Putamen (tissue), 1 donor: ENCODE measurements at places on chromosomes 16 and 17.
A peak's percentile ranks its signal among the peaks of the same experiment; 100 is the strongest.

GRCh38 chr17:37318931-37319594, 56.7 kb upstream of the C17orf78 start:
- no peak for DNase-seq

- no peak for DNase-seq
Observed at GRCh38 chr16:89135166-89135565, 36.4 kb upstream of the CDH15 start.

DNA sequence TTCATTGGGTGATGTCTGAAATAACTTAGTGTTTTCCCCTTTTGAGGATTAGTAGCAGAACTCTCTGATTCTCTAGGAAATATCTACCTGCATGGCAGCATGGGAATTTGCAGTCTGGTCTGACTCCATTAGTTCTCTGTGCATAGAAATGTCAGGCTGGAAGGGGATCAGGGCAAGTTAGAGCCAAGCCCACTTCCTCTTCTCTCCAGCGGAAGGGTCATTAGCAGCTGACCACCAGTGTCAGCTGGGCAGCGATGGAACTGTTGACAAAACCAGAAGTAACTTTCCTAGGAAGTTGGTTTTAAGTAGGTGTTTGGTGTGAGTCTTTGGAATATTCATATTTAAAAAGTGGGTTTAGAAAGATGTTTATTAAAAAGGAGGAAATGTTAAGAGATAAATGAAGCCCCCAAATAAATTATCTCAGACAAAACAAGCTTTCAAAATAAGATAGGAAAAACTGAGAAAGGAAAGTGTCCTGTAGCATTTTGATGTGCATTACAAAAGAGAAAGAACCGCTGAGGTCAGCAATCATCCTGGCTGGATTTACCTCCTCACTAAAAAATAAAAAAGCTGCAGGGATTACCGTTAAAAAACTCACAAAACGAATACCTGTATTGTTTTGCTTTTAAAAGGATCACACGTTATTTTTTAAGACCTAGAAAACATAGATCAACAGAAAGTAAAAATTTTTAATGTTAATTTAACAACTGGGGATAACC, 32.4 kb upstream of the MMD start:
- no peak for DNase-seq

DNA sequence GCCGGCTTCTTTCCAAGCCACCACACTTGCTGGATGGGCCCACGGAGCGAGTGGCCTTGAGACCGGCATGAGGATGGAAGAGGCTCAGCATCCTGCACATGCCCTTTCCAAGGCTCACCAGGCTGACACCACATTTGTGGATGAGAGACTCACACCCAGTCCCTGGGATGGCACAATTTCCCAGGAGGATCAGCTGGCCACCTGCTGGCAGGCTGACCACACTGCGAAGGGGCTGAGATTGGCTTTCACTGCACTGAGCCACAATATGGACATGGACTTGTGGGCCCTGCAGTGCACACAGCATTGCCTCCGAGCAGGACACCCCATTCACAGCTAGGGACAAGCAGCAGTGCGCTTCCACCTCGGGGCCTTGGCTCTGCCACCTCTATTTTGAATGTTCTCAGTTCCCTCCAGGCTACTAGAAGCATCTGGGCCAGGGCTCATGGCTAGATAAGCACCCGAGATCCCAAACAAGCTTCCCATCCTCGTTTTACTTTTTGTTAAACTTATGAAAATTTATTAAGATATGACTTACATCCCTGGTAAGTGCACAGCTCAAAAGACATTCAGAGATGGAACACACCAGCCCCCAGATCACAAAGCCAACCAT, 25.3 kb upstream of the KSR1 start:
- DNase-seq, result no peak

GRCh38 chr17:7775051-7775450, 57.5 kb downstream of the DNAH2 start:
- DNase-seq, result no peak

GRCh38 chr17:72121164-72122009, 567 bp downstream of the SOX9 start:
- DNase-seq, result peak; percentile 34

DNA sequence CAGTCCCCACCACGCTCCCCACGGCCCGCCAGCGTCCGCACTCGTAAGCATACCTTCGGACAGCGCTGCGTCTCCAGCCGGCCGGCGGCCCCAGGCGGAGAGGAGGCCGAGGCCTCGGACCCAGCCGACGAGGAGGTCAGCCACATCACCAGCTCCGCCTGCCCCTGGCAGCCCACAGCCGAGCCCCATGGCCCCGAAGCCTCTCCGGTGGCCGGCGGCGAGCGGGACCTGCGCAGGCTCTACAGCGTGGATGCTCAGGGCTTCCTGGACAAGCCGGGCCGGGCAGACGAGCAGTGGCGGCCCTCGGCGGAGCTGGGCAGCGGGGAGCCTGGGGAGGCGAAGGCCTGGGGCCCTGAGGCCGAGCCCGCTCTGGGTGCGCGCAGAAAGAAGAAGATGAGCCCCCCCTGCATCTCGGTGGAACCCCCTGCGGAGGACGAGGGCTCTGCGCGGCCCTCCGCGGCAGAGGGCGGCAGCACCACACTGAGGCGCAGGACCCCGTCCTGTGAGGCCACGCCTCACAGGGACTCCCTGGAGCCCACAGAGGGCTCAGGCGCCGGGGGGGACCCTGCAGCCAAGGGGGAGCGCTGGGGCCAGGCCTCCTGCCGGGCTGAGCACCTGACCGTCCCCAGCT, 4.9 kb downstream of the TPSG1 start:
- no peak for DNase-seq

- DNase-seq, result no peak
Observed at GRCh38 chr17:61644800-61645774, 54.1 kb upstream of the NACA2 start.

GRCh38 chr17:51335883-51336822, 75.8 kb downstream of the UTP18 start:
- DNase-seq, result peak; percentile 71

GRCh38 chr17:72426948-72427760, 306.3 kb downstream of the SOX9 start:
- no peak for DNase-seq

DNA sequence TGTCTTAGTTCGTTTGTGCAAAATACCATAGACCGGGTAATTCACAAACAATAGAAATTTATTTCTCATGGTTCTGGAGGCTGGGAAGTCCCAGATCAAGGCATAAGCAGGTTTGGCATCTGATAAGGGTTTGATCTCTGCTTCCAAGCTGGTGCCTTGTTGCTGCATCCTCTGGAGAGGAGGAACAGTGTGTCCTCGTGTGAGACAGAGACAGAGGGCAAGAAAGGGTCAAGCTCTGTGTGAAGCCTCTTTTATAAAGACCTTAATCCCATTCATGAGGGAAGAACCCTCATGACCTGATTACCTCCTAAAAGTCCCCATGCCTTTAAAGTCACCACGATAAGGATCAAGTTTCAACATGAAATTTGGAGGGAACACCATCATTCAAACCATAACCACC, 55.8 kb upstream of the TANC2 start:
- DNase-seq, result no peak

DNA sequence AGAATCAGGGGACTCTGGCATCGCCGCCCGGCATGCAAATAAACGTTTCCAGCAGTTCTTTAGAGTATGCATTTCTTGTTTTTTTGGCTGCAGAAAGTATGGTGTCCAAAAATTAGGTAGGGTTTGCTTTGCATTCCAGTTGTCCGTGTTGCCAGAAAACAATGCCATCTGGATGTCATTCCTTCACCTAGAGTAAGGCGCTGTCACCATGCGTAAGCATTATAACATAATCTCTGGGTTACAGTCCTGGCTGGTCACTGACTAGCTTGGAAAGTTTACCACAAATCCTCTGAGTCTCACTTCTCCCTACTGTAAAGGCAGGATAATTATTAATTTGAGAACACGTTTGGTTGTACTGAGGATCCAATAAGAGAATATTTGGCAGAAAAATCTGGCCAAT, 457.7 kb downstream of the XYLT1 start:
- DNase-seq, result no peak

- DNase-seq, result no peak
Observed at GRCh38 chr17:72511874-72512273, 391.1 kb downstream of the SOX9 start.

- DNase-seq, result no peak
Observed at GRCh38 chr17:46184696-46185095, 8.5 kb downstream of the KANSL1 start.

DNA sequence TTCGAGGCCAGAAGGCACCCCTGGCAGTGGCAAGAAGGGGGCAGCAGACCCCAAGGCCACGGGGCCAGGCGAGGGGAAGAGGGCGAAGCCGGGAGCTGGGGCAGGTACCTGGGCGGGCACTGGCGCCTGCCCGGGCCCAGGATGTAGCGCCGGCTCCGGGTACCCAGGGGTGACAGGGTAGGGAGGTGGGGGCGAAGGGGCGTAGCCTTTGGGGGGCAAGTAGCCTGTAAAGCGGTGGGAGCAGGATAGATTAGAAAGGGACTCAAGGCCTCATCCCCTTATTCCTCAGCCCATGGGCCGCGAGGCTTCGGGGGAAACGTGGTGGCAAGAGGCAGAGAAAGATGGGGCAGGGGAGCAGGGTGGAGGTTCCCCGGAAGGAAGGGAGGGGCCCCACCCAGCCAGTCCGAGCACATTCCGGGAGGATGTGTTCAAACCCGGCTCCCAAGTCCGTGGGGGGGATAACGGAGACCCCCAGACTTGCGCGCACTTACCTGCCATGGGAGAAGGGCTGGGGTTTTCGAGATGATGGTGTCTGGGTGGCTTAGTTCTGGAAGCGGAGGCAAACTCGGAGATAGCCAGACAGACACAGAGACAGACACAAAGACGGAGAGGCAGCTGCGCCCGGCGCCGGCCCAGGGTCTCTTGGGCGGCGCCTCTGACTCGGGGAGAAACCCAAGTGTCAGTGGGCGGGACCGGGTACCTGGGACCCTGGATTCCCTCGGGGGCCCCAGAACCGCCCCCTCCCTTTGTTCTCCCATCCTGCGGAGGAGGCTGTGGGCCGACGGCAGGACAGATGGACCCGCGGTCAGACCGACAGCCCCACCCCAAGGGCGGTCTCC, 493 bp downstream of the PLSCR3 start:
- DNase-seq, result no peak

- DNase-seq, result no peak
Observed at GRCh38 chr17:63760771-63761539, 12.4 kb downstream of the CCDC47 start.

DNA sequence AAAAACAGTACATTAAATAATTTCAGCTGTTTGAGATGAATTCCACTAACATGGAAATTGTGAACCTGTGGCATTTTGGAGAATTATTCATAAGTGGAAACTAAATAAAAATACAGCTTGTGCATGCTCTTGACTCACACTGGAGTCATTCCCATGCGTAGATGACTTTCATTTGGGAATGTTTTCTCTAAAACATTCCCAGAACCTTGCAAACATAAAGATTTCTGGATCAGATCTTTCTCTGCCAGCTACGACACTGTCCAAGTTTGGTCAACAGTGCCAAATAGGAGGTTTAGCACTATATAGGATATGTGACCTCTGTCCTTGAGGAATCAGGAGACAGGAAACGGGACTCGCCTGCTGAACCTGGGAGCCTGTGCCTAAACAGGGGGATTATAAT, 400.9 kb downstream of the SLC39A11 start:
- DNase-seq, result no peak

- DNase-seq, result peak; percentile 47
Observed at GRCh38 chr17:11144358-11145233, 96.4 kb upstream of the SHISA6 start.

GRCh38 chr16:50021544-50021943, 3.5 kb upstream of the CNEP1R1 start:
- no peak for DNase-seq

DNA sequence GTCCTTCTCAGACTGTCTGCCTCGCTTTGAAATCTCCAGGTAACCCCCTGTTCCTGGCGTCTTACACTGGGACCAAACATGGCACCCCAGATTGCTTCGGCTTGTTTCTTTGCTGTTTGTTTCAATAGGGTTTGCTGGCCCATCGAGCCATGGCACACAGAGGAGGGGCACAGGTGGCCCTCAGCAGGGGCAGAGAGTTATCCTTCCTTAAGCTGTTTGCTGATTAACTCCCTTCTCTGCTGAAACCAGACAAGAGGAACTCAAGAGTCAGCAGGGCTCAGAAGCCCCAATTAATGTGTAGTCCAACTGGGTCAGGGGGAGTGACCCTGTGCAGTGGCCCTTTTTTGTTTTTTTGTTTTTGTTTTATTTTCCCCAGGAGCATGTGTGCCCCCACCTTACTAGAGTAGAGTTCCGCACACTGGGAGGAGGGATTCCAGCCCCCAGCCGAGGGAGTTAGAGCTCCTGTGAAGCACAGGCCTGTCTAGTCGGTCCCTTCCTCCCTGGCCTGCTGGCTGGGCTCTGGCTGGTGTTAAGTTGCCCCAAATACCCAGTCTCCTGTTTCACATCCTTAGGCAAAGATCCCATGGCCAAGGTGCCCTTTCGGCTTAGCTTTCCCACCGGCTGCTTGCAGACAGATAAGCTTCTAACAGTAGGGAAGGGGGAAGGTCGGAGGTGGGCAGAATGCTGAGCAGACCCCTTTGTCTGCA, 39.3 kb downstream of the YPEL2 start:
- DNase-seq, result no peak

GRCh38 chr17:44174427-44174826, 3.9 kb downstream of the ASB16 start:
- no peak for DNase-seq

- no peak for DNase-seq
Observed at GRCh38 chr16:73978407-73978784, 318.2 kb upstream of the PSMD7 start.

DNA sequence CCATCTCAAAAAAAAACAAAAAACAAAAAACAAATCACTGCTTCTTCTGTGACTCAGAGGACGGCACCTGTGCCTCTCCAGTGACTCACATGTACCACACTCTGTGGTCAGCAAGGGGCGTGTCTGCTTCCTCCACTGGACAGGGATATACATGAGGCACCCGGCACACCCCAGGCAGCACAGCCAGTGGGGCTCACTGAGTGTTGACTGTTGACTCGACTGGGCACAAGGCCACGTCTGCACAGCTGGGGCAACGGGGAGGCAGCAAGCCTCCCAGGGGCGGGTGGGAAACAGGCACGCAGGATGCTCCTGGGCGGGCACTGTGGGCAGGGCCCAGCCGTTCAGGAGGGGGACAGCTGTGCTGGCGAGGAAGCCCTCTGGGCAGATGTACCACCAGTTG, 64.1 kb downstream of the TIMM22 start:
- no peak for DNase-seq

GRCh38 chr16:53216798-53217197, 162.0 kb downstream of the CHD9 start:
- DNase-seq, result no peak

GRCh38 chr17:30961209-30962188, 9.3 kb upstream of the RNF135 start:
- DNase-seq, result no peak

DNA sequence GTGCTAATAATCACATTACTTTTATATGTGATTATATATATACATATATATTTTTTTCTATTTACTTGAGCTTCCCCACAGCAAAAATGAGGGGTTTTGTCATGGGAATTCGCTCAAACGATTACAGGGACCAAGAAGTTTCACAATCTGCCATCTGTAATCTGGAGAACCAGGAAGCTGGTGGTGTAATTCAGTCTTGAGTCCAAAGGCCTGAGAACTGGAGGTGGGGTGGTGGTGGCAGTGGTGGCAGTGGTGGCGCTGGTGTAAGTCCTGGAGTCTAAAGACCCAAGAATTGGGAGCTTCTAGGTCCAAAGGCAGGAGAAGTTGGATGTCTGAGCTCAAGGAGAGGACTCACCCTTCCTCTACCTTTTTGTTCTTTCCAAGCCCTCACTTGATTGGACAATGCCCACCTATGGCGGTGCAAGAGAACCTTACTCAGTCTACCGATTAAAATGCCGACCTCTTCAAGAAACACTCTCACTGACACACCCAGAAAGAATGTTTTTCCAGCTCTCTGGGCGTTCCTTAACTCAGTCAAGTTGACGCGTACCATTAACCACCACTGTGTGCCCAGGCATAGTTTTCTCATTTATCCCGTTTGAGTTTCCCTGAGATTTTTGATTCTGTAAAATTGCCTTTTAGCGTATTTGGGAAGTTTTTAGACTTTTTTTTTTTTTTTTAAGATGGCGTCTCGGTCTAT, 31.9 kb downstream of the POLR2A start:
- no peak for DNase-seq
